ENCODE measurements at places on chromosomes 4 and X. TPM values are rescaled to one million over a fixed set of nuclear protein-coding genes. Genes with fewer than 3 reads are reported as not detected.

DNA sequence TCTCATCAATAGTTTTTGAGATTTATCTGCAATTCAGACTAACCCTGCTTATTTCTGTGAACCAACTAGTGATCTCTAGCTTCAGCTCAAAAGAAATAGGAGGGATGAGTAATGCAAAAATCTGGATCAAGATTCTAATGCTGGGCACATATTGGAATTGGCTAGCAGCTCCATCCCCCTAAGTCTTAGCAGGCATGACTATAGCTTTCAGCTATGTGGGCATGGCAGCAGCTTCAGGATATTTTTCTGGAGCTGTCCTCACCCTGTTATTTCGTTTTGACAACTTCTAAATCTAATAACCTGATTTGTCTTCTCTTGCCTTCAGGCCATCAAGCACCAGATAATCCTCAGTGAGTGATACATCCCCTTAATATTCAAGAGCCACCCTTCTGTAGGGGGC, 50.8 kb upstream of the GNPDA2 start:
- no peak for DNase-seq
- no peaks in the 10 kb centered on the region for H3K36me3 ChIP-seq

The GATA1 gene
- total RNA-seq, result not detected

DNA sequence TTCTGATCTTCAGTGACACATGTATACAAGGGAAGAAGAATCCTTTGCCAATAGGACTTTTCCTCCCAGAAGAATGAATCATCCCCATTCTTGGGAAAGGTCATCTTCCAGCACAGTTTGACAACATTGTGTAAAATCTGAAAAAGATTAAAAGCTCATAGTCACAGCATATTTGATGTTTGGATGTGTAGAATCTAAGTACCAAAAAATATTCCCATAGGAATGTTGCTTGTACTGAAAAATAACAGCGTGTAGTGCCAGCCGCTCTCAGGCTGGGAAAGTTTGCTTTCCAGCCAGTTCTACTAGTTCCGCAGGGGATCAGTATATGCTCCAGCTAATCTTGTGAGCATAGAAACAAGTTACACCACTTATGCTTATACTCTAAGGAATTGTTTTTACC, 74.7 kb upstream of the IL13RA1 start:
- no peaks in the 10 kb centered on the region for H3K27me3 ChIP-seq
- no peak for DNase-seq
- H3K4me3 ChIP-seq, result no peak overlapping the region
- no peaks in the 10 kb centered on the region for H3K4me1 ChIP-seq
- H3K27ac ChIP-seq, result no peak overlapping the region

DNA sequence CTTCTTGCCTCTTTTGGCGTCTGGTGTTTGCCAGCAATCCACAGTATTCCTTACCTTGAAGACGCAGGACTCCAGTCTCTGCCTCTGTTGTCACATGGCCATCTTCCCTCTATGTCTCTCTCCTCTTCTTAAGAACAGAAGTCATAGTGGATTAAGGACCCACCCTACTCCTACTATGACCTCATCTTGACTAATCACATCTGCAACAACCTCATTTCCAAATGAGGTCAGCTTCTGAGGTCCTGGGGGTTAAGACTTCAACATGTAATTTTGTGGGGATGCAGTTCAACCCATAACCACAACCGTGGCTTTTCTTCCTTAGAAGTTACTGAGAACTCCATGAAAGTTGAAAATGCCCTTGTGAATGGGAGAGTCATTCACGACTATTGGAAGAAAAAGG, 23.3 kb downstream of the TLR8 start:
- peaks cover 2% of the 10 kb centered on the region for H3K27me3 ChIP-seq
- H3K4me3 ChIP-seq, result no peak overlapping the region
- H3K4me1 ChIP-seq, result no peaks in the 10 kb centered on the region
- H3K27ac ChIP-seq, result no peak overlapping the region

DNA sequence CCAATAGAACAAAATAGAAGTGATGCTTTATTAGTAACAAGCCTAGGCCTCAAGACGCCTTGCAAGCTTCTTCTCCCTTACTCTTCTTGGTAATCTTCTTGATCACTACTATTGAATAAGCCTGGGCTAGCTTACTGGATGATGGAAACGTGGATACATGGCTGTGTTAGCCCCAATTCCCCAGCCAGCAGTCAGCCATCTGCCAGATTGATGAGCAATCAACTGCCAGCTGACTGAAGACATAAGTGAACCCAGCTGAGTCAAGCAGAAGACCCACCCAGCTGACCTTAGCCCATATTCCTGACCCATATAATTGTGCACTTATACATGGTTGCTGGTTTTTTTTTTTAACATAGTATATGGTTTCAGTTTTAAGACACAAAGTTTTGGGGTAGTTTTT, 130.4 kb downstream of the DHX15 start:
- H3K4me3 ChIP-seq, result no peak overlapping the region
- H3K27ac ChIP-seq, result no peak overlapping the region
- no peak for DNase-seq
- no peaks in the 10 kb centered on the region for H3K4me1 ChIP-seq
- H3K36me3 ChIP-seq, result peaks cover 3% of the 10 kb centered on the region
- H3K27me3 ChIP-seq, result peaks cover 21% of the 10 kb centered on the region

DNA sequence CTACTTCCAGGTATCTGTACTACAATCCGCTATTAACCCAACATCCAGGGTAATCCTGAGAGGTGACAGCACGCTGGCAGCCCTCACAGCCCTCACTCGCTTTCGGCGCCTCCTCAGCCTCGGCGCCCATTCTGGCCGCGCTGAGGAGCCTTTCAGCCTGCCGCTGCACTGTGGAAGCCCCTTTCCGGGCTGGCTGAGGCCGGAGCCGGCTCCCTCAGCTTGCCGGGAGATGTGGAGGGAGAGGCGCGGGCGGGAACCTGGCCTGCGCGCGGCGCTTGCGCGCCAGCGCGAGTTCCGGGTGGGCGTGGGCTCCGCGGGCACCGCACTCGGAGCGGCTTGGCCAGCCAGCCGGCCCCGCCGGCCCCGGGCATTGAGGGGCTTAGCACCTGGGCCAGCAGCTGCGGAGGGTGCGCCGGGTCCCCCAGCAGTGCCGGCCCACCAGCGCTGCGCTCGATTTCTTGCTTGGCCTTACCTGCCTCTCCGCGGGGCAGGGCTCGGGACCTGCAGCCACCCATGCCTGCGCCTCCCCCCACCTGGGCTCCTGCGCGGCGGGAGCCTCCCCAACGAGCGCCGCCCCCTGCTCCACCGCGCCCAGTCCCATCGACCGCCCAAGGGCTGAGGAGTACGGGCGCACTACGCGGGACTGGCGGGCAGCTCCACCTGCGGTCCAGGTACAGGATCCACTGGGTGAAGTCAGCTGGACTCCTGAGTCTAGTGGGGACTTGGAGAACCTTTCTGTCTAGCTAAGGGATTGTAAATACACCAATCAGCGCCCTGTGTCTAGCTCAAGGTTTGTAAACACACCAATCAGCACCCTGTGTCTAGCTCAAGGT, 87.3 kb downstream of the PRSS12 start:
- H3K36me3 ChIP-seq, result no peaks in the 10 kb centered on the region
- peak overlapping the region; percentile 40 for H3K27ac ChIP-seq
- no peaks in the 10 kb centered on the region for H3K4me1 ChIP-seq
- peak overlapping the region; percentile 58 for H3K4me3 ChIP-seq
- peak; percentile 33 for DNase-seq
- peaks cover 21% of the 10 kb centered on the region for H3K27me3 ChIP-seq

GRCh38 chr4:168335621-168336020, 17.1 kb upstream of the DDX60 start:
- peaks cover 4% of the 10 kb centered on the region for H3K36me3 ChIP-seq
- H3K27ac ChIP-seq, result no peak overlapping the region
- DNase-seq, result no peak
- H3K4me1 ChIP-seq, result no peaks in the 10 kb centered on the region

The IQCM gene
- total RNA-seq, result not detected

The CLTRN gene
- total RNA-seq, result 1.1 TPM

- peaks cover 17% of the 10 kb centered on the region for H3K4me1 ChIP-seq
- no peak for DNase-seq
- H3K27me3 ChIP-seq, result peaks cover 5% of the 10 kb centered on the region
- H3K4me3 ChIP-seq, result peak overlapping the region; percentile 82
- no peak overlapping the region for H3K27ac ChIP-seq
Observed at GRCh38 chr4:4574052-4574451, 32.2 kb upstream of the STX18 start.

GRCh38 chr4:77451530-77451929, 154.1 kb upstream of the CXCL13 start:
- no peaks in the 10 kb centered on the region for H3K4me1 ChIP-seq
- H3K27ac ChIP-seq, result no peak overlapping the region
- no peak overlapping the region for H3K4me3 ChIP-seq
- H3K36me3 ChIP-seq, result no peaks in the 10 kb centered on the region

DNA sequence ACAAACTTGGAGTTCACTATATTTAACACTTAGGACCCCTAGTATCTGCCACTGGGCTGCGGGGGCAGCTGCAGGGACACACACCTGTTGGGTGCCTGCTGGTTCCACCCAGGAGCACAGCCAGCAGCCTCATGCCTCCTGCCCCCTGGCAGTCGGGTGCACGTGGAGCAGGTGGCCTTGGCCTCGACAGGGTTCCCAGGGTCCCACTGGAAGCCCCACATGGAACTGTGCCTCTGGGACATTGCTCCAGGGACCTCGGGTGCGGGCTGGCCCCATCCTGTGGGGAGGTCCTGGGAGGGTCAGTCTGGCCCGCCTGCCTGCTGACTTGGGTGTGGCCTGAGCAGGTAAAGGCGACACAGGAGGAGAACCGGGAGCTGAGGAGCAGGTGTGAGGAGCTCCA, 18.0 kb downstream of the TACC3 start:
- no peaks in the 10 kb centered on the region for H3K4me1 ChIP-seq
- no peak overlapping the region for H3K27ac ChIP-seq
- no peaks in the 10 kb centered on the region for H3K27me3 ChIP-seq

DNA sequence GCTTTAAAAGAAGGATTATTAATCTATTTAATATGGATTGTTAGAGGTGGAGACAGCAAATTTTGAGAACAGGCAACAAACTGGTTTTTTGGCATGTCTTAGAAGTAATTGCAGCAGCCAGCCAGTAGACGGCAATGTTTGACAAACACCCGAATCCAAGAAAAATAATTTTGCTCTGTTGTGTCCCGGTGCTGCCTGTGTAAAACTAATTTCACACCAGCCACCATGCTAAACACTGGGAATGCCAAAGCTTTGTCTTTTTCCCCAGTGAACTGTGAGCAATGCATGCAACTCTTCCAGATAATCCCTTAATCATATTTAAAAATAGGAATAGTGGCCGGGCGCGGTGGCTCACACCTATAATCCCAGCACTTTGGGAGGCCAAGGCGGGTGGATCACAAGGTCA, 25.9 kb downstream of the SMIM31 start:
- H3K36me3 ChIP-seq, result no peaks in the 10 kb centered on the region
- no peaks in the 10 kb centered on the region for H3K27me3 ChIP-seq
- DNase-seq, result no peak

The SCARB2 gene
- 23.2 TPM for total RNA-seq

- peak overlapping the region; percentile 47 for H3K4me3 ChIP-seq
- no peak overlapping the region for H3K27ac ChIP-seq
- no peaks in the 10 kb centered on the region for H3K27me3 ChIP-seq
- DNase-seq, result no peak
- peaks cover 5% of the 10 kb centered on the region for H3K36me3 ChIP-seq
Observed at GRCh38 chrX:41716222-41716621, 7.8 kb upstream of the GPR82 start.

The SLC7A11 gene
- 0.13 TPM for total RNA-seq

DNA sequence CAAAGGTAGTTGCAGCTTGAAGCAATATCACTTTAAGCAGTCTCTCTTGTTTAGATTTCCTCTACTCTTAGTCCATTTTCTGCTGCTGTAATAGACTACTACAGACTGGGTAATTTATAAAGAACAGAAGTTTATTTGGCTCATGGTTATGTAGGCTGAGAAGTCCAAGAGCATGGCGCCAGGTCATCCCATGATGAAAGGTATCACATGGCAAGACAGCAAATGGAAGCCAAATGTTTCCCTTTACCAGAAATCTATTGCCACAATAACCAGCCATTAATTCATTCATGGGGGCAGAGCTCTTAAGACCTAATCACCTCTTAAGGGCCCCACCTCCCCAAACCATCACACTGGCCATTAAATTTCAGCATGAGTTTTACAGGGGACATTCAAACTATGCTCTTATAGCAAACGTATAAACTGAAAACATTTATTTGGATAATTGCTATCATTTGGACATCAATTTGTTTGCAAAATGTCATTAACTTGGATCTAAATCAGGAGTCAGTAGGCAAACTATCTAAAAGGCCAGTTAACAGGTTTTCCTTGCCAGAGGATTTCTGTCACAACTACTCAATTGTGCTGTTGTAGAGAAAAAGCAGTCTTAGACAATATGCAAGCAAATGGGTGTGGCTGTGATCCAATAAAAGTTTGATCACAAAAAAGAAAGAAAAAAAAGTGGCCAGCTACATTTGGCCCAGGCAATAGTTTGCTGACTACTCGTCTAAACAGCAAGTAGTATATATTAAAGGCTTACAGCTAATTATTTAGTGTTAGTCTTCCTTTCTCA, 75.7 kb upstream of the GUCY1A1 start:
- no peaks in the 10 kb centered on the region for H3K36me3 ChIP-seq
- no peaks in the 10 kb centered on the region for H3K27me3 ChIP-seq
- no peaks in the 10 kb centered on the region for H3K4me1 ChIP-seq

The RGN gene
- total RNA-seq, result not detected

GRCh38 chr4:173417833-173418232, 18.9 kb upstream of the SCRG1 start:
- DNase-seq, result no peak
- no peaks in the 10 kb centered on the region for H3K27me3 ChIP-seq
- H3K27ac ChIP-seq, result no peak overlapping the region
- no peaks in the 10 kb centered on the region for H3K36me3 ChIP-seq

GRCh38 chr4:37892641-37893040, 1.8 kb downstream of the TBC1D1 start:
- peak; percentile 42 for DNase-seq
- peaks cover 4% of the 10 kb centered on the region for H3K36me3 ChIP-seq
- peak overlapping the region; percentile 96 for H3K27ac ChIP-seq
- H3K4me3 ChIP-seq, result peak overlapping the region; percentile 96

The LUZP4 gene
- not detected for total RNA-seq

The GASK1B gene
- total RNA-seq, result 0.55 TPM

DNA sequence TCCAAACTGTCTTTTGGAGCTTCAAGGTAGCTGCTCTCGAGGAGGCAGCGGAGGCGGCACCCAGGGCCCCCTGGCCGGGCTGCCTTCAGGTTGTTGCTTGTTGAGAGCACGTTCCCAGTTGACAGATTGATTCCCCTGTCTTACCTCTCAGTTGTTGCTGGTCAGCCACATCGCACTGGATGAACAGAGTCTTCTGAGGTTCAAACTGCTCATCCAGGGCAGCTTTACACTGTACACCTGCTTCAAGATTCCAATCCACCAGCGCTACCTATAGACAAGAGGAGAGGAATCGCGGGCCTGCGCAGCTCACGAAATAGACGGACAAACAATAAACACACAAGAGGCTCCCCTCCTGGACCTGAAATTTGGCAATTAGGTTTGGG, 497 bp downstream of the HPGD start:
- H3K36me3 ChIP-seq, result no peaks in the 10 kb centered on the region
- peak overlapping the region; percentile 94 for H3K4me3 ChIP-seq
- peak overlapping the region; percentile 86 for H3K27ac ChIP-seq
- no peak for DNase-seq
- peaks cover 33% of the 10 kb centered on the region for H3K4me1 ChIP-seq

The XAGE1A gene
- total RNA-seq, result not detected

Measured in naive thymus-derived CD8-positive, alpha-beta T cell (primary cell).